HFF-Myc (cell line): ENCODE measurements at places on chromosomes 16 and 17.

- DNase-seq, result no peak
Observed at GRCh38 chr17:57565176-57565575, 179.9 kb downstream of the CCDC182 start.

GRCh38 chr17:1186923-1187771 is 7.4 kb upstream of the ABR start:
- DNase-seq, result peak; percentile 53

DNA sequence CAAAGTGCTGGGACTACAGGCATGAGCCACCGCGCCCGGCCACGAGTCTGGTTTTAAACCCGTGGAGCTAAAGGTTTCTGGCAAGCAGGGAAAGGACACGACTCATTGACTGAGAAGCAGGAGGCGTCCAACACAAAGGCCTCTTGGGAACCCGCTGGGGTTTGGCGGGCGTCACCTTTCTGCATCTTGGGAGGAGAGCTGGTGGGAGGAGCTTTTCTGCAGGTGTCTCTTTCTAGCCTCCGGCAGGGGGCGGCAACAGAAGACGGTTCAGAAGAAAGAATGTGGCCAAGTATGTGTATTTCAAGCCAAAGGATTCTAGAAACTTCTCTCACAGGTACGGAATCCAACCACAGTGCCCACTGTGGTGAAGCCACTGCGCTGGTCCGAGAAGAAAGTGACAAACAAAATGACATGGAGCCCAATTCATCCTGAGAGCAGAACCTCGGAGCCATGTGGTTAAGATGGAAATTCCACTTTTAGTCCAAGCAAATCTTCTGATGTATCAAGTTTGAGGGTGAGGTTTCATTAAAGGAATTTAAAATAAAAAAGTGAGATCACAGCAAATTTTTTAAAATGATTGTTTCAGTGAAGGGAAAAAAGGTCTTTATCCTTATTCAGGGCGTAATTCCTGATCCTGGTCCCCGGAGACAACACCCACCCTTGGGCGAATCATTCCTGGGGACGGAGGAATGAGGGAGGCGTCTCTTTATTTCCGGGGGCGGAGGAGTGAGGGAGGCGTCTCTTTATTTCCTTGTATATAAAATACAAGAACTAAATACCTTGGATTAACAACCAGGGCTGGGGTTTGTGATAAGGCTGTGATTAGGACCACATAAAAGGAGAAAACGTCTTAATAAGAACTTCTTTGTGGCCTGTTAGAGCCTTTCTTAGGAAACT is 97.6 kb downstream of the MRM3 start:
- DNase-seq, result no peak

DNA sequence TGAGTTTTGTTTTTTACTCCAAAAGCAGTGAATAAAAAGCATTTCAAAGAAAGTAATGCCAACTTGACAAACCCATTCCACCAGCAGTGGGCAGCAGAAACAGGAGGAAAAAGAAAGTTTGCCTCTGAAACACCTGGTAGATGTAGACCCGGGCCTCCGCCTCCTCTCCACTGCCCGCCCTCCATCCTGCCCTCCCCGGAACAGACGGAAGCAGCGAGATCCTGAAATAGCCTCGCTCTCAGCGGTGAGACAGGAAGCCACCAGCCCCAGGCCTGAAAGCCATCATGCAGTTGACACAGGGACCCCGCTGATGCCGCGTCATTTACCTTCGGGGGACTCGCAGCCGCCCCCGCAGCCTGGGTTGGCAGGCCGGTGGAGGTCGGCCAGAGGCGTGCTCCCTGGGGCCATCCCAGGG is 67.8 kb downstream of the C16orf78 start:
- no peak for DNase-seq

DNA sequence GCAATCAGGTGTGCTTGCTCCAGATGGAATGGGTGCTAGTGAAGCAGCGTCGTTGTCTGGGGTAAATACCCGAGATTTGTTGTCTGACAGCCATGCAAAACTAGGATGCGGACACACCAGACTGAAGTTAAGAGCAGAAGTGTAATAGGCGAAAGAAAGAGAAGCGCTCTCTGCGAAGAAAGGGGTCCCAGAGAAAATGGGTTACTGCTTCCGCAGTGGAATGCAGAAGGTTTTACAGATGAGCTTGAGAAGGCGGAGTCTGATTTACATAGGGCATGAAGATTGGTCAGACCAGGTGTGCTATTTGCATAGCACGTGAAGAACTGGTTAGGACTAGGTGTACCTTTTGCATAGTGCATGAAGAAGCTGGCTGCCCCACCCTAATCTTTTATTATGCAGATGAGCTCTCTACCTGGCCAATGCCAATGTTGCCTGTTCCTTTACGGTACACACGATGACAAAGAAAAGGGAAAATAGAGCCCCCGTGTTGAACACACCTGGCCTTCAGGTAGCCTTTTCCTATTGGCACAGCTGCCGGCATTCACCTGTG is 32.0 kb upstream of the SNN start:
- DNase-seq, result no peak

DNA sequence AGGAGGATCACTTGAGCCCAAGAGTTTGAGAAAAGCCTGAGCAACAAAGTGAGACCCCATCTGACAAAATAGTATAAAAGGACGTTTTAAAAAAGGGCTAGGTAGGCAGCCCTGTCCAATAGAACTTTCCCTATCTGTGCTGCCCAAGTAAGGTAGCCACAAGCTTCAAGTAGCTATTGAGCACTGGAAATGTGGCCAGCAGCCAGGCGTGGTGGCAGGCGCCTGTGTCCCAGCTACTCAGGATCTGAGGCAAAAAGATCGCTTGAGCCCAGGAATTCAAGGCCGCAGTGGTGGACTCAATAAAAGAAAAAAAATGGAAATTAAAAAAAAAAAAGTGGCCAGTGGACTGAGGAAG is 1.5 kb upstream of the NQO1 start:
- no peak for DNase-seq

- no peak for DNase-seq
Observed at GRCh38 chr17:45950888-45951287, 48.2 kb upstream of the STH start.

- DNase-seq, result no peak
Observed at GRCh38 chr17:5571281-5571680, 13.0 kb downstream of the NLRP1 start.

DNA sequence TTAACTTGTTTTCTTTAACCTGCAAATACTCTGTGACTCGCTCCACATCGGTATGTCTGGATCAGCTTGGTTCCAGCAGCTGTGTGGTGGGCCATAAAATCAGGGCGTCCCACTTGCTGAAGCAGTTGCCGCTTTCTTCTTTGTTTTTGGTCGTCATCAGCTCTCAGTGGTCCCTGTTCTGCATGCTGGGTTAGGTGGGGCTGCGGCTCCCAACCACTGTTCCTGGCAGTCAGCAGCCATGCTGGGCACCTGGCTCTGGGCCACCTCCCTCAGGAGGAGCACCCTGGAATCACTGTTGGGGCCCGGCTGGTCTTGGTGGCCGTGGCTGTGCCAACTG is 23.0 kb downstream of the MGRN1 start:
- no peak for DNase-seq

DNA sequence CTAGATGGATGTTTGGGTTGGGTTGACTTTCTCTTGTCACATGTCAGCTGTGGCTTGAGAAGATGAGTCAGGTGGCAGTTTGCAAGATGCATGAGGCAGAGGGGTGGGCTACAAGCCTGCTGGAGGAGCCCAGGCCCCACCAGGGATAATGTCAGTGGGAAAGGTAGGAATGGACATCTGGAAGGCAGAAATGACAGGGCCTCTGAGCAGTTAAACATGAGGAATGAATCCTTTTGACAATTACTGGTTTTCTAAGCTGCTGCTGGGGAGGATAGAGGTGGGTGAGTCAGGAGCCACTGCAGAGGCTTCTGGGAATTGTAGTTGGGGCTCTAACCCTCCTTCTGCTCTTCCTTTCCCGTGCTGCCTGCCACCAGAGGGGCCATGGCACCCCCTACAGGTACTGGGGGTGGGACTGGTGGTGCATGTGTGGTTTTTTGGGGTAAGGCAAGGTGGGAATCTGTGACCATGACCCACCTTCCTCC is 15.7 kb downstream of the SLC52A1 start:
- DNase-seq, result no peak

DNA sequence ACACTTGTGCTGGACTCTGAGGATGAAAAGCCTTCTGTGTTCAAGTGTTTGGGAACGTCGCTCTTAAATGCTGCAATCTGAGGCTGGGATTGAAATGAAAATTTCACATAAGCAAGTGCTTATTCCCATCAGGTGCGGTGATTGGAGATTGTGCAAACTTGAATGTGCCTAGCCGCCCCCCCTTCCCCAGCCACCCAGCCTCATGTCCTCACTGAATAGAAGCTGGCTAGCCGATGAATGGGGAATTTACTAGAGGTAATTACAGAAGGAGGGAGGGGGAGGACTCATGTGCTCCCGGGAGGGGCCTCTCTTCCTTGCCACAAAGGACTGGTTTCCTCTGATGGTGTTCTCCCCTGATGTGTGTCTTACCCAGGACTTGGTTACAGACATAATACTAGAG is 544.8 kb upstream of the EEF2KMT start:
- DNase-seq, result no peak

DNA sequence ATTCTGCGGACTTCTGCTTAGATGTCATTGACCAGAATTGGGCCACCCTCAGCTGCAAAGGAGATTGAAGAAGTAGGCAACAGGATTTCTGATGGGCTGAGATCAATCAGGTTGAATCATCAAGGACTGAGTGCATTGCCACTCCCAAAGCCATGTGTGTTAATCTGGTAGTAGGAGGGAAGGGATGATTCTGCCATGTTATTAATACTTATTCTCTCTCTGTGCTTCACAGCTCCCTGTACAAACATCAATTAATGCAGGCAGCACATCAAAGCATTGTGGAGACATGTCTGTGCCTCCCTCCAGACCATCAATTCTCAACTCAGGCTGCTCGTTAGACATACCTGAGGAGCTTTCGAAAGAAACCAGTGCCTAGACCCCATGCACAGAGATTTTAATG is 11.6 kb downstream of the LRRC3C start:
- no peak for DNase-seq
